ENCODE measurements at places on chromosomes 2 and 18.
A peak's percentile ranks its signal among the peaks of the same experiment; 100 is the strongest.

- no peak for DNase-seq
These were observed 190.4 kb downstream of the RIT2 start for GRCh38 chr18:42925036-42925435.

DNA sequence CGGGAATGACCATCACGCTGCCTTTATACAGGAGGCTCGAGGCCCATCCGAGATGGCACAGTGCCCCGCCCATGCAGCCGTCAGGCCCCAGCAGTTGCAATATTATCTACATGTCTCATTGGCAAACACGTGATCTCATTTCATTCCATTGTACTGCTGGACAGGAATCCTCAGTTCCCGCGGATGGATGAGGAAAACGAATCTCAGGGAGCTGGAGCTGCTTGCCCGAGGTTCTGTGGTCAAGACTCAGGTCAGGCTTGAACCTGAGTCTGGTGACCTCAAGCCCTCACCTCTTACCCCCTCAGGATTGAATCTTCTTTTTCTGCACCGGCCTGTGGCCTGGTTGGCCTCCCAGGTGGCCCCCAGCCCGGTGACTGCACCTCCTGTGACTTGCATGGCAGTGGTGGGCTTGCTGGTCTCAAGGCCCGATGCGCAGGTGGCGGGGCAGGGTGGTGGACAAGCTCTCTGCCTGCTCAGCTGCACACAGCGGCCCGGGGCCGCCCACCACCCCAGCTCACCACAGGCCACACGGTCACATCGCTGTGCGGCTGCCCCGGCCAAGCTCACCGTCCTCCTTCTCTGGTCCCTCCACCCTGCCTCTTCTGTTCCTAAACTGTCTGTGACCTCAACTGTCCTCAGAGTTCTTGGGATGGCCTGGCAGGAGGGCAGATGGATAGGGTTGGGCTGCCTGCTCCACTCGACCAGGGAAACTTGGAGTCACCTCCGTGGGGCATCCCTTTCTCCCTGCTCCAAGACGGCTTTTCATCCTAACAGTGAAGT is 52.0 kb upstream of the HS6ST1 start:
- DNase-seq: no peak

- no peak for DNase-seq
These were observed 903 bp downstream of the KCNG3 start for GRCh38 chr2:42492691-42493467.

GRCh38 chr2:143254110-143254509 is 124.9 kb downstream of the ARHGAP15 start:
- no peak for DNase-seq

- no peak for DNase-seq
These were observed 169.4 kb downstream of the MEIS1 start for GRCh38 chr2:66604326-66604725.

DNA sequence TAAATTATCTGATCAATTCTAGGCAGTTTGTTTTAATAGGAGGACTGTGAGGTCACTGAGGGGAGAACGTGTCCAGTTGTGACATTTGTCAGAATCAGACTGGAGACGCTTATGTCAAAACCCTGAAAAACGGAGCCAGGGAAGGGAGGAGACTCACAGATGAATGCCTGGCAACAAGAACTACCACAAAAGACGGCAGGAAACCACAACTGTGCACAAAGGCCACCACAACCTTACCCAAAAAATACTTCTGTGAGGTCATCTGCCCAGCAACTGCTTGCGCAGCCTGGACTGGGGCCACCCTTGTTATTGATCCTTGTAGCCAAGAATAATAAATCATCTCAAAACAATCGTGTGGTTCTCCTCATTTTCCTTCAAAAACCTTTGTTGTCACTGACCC is 173.0 kb upstream of the ALKAL2 start:
- no peak for DNase-seq

GRCh38 chr2:236014408-236015131 is 153.6 kb downstream of the GBX2 start:
- DNase-seq: no peak

DNA sequence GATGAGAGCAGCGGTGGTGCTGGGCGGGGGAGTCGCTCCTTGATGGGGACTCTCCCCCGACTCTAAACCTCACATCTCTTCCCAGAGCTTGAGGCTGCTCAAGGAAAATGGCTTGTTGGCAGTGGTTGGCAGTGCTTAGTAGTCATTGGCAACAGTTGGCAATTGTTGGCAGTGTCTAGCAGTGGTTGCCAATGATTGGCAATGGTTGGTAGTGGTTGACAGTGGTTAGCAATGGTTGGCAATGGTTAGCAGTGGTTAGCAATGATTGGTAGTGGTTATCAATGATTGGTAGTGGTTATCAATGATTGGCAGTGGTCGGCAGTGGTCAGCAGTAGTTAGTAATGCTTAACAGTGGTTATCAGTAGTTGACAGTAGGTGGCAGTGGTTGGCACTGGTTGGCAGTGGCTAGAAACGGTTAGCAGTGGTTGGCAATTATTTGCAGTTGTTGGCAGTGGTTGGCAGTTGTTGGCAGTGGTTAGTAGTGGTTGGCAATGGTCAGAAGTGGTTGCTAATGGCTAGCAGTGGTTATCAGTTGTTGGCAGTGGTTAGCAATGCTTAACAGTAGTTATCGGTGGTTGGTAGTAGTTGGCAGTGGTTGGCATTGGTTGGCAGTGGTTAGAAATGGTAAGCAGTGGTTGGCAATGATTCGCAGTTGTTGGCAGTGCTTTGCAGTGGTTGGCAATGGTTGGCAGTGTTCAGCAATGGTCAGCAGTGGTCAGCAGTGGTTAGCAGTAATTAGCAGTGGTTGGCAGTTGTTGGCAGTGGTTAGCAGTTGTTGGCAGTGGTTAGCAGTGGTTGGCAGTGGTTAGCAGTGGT is 85.4 kb upstream of the OTOS start:
- peak; percentile 19 for DNase-seq

GRCh38 chr2:189658306-189659212 is 2.7 kb upstream of the ASNSD1 start:
- DNase-seq: no peak

- DNase-seq: no peak
These were observed 244.5 kb downstream of the MEIS1 start for GRCh38 chr2:66679442-66679841.

GRCh38 chr2:6343076-6343475 is 522.6 kb downstream of the CMPK2 start:
- no peak for DNase-seq

GRCh38 chr2:206561962-206562361 is 80.3 kb upstream of the FAM237A start:
- DNase-seq: no peak

GRCh38 chr18:26082475-26082874 is 7.9 kb downstream of the SS18 start:
- DNase-seq: no peak

- no peak for DNase-seq
These were observed 60.9 kb downstream of the RIF1 start for GRCh38 chr2:151470556-151470955.

DNA sequence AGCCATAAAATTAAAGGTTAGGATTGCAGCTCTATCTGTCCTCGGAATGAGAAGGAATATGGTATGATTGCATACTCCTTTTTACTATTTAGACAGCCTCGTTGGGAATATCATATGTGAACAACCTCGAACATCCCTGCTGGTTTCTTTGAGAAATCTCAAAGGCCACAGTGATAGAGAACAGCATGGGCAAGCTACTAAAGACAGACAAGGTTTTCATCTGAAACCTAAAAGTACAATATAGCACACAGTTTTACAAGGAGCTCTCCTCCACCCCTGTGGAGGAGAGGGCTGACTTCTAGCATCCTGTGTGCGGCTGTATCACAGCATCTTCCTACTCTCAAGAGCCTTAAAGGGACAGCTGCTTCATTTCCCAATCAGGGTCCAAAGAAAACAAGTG is 104.3 kb downstream of the VWC2L start:
- no peak for DNase-seq

DNA sequence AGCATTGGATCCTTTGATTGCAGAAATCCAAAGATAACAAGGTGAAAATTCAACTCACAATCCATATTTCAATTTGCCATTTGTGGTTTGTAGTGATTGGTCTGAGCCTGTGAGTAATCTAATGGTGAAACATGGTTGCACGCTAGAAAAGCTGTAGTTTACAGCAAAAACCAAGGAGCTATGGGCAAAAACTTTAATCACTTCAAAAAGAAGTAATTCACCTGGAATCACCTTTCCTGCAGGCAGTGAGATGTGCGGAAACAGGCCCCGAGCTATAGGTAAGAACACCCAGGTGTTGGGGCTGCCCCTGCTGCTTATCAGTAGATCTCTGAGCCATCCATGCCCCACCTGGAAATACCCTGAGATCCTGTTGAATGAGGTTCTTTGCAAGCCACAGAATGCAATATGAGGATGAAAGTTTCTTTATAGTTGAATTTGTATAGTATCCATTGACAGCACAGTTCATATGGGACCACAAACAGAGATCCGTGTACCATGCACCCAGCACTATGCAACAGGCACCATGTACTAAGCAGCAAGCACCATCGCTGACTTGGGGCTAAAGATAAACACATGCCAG is 208.2 kb downstream of the SPP2 start:
- no peak for DNase-seq

GRCh38 chr2:172299741-172300140 is 127.6 kb upstream of the ITGA6 start:
- no peak for DNase-seq

GRCh38 chr2:102266204-102266603 is 45.2 kb upstream of the IL1RL1 start:
- no peak for DNase-seq

- DNase-seq: no peak
These were observed 104.9 kb downstream of the RBMS1 start for GRCh38 chr2:160388464-160389263.

DNA sequence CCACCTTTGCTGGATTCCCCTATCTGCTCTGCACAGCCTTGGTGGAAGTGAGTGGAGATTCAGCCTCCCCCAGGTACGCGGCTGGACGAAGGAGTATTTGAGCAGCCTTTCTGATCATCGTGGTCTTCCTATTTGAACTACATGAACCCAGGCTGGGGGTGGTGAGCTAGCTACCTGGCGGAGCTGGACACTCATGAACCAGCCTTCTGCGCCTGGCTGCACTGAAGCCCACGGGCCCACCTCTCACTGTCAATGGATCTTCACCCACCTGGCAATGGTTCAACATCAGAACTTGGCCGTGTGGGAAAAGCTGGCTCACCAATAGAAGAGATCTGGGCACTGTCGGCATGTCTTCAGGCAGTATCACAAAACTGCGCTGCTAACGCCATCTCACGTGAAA is 35.4 kb downstream of the ANKMY1 start:
- no peak for DNase-seq

DNA sequence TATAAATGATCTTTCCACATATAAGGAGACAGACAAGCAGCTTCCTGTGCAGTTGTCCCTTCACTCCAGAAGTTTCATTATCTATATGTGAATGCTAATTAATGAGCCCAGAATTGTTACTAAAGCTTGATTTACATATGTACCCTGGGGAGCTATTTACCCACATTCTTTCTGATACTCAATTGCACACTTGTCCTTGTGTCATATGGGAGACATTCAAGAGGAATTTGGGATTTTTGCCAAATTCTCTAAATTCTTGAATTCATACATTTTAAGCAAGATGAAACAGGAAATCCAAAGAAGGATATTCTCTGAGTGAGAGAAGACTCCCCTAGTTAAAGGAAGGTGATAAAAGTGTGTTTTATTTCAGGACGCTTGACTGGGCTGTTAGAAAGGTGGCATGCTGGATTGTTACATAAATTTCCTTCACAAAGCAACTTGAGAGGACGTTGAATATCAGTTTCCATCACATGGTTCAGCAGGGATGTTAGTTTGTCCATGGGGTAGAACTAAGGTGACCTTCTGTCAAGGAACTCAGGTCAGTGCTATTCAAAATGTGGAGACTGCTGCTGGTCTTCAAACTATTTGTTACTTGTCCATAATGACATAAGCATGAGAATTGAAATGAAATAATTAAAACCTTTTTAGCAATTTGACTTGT is 368.2 kb downstream of the IRS1 start:
- DNase-seq: no peak

GRCh38 chr2:239724194-239724849 is 300.8 kb downstream of the NDUFA10 start:
- DNase-seq: no peak

DNA sequence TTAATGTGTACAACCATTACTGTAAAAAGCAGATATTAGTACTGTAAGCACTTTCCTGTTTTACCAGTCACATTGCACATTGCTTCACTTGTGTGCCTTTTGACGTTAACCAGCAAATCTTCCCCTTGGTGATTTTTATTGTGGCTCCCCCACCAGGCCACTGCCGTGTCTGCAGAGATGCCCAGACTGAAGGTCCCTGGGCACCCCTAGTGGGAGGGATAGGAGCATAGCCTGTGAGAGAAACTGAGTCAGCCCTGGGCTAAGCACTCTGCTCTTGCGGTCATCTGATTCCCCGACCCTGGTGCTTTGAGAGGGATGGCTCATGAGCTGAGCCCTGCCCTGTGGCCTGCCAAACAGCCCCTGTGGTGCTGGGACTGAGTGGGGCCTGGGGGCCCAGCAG is 73.4 kb downstream of the INPP4A start:
- peak; percentile 15 for DNase-seq

- no peak for DNase-seq
These were observed 18.5 kb downstream of the PMAIP1 start for GRCh38 chr18:59918320-59918755.

DNA sequence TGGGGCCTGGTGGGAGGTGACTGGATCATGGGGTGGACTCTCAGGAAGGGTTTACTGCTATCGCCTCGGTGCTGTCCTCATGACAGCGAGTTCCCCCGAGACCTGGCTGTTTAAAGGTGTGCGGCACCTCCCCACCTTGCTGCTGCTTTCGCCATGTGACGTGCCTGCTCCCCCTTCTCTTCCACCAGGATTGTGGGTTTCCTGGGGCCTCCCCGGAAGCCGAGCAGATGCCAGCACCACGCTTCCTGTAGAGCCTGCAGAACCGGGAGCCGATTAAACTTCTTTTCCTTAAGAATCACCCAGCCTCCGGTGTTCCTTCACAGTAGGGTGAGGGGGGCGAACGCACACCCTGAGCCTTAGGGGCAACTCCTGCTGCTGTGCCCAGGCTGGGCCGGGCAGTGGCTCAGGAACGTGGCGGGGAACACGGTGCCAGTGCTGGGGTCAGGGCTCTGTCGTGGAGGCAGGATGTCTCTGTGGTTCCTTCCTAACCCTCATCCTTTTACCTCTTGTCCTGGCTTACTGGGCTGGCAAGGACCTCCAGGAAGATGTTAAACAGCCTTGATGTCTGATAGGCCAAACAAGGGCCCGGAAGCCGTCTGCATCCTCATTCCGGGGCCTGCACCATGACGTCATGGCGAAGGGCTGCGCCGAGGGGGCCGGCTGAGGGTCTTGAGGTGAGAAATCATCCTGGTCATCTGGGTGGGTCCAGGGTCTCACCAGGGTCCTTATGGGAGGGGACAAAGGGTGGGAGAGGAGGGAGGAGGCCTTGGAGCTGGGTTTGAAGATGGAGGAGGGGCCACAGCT is 12.7 kb downstream of the NEU4 start:
- DNase-seq: no peak

GRCh38 chr18:74533666-74534065 is 634 bp upstream of the CNDP1 start:
- no peak for DNase-seq

DNA sequence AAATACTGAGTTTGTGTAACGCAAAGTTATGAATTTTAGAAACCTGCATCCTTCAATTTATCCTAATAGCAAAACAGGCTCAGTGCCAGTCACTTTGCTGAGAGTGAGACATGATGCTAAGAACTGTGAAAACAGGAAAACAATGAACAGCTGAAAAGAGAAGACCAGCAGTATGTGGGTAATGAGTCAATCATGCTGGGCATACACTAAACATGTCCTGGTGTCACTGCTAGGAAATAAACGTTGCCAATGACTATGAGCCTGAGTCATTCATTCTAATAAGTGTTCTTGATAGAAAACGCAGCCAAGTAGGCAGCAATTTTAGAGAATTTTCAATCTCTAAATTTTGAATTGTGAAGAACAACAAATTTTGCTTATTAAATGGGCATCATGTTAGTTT is 237.3 kb downstream of the GALR1 start:
- DNase-seq: no peak

All from NCI-H460 (cell line).